IMR-90 (cell line): ENCODE measurements at places on chromosomes 2 and 18. TPM values are rescaled to one million over a fixed set of nuclear protein-coding genes. Genes with fewer than 3 reads are reported as not detected.

The OTX1 gene
- 0.03 TPM in 1 of 2 replicates, not detected in the other for polyA plus RNA-seq

The C2orf66 gene
- polyA plus RNA-seq: 0.16 and 0.27 TPM in 2 replicates

DNA sequence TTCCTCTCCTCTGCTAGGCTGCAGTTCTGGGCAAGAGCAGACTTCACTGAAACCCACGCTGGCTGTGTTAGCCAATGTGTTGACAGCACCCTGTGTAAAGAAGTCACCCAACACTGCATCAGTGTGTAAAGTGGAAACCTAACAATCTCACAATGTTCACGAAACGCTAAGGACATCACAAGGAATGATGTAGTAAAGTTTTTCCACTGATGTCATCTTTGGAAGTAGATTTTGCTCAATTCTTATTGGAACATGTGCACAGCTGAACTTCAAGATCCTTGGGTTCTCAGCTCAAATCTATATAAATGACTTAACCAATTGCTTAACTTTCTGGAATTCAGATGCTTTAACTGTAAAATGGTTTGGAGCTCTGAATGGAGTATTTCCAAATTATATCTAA is 1112.5 kb downstream of the TSN start:
- no peaks in the 10 kb centered on the region for H3K27me3 ChIP-seq
- H3K36me3 ChIP-seq: no peaks in the 10 kb centered on the region
- DNase-seq: no peak
- H3K4me1 ChIP-seq: no peaks in the 10 kb centered on the region
- H3K27ac ChIP-seq: no peak overlapping the region
- no peak overlapping the region for H3K4me3 ChIP-seq

DNA sequence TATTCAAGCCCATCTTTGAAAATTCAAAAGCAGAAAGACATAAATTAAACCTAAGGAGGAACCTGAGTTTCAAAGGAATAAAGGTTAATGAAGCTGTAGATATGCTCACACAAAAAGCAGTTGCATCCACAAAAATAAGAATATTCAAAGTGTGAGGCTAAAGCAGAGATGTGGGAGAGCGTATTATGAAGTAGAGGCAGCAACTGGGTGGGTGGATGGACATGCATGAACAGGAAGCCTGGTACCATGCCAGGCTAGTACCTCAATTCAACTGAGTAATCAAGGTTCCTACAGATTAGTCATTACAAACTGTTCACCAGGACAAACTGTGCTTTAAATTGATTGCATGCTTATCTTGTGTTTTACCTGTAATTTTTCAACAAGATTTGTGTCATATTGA is 330.0 kb upstream of the PKDCC start:
- H3K4me1 ChIP-seq: no peaks in the 10 kb centered on the region; the same call in 1 of the 2 replicates
- H3K27me3 ChIP-seq: no peaks in the 10 kb centered on the region

GRCh38 chr2:40955635-40956034 is 503.7 kb upstream of the SLC8A1 start:
- H3K27ac ChIP-seq: no peak overlapping the region
- H3K4me1 ChIP-seq: no peaks in the 10 kb centered on the region
- H3K4me3 ChIP-seq: no peak overlapping the region

GRCh38 chr2:224195925-224196571 is 157.0 kb upstream of the SERPINE2 start:
- no peak for DNase-seq
- H3K27ac ChIP-seq: no peak overlapping the region
- peaks cover 2% of the 10 kb centered on the region for H3K27me3 ChIP-seq
- no peaks in the 10 kb centered on the region for H3K4me1 ChIP-seq

- no peak for DNase-seq
- H3K36me3 ChIP-seq: peaks cover 7% of the 10 kb centered on the region
- no peaks in the 10 kb centered on the region for H3K4me1 ChIP-seq
- H3K27ac ChIP-seq: no peak overlapping the region
These were observed 12.7 kb downstream of the ZDBF2 start for GRCh38 chr2:206287197-206287596.

GRCh38 chr2:98301469-98301868 is 44.8 kb upstream of the CNGA3 start:
- no peaks in the 10 kb centered on the region for H3K36me3 ChIP-seq
- no peaks in the 10 kb centered on the region for H3K4me1 ChIP-seq
